ENCODE measurements at places on chromosomes 2 and 18. TPM values are rescaled to one million over a fixed set of nuclear protein-coding genes. Genes with fewer than 3 reads are reported as not detected.

The ABCG8 gene
- total RNA-seq, result not detected

GRCh38 chr18:78703291-78703690, 276.3 kb upstream of the SALL3 start:
- DNase-seq, result no peak

DNA sequence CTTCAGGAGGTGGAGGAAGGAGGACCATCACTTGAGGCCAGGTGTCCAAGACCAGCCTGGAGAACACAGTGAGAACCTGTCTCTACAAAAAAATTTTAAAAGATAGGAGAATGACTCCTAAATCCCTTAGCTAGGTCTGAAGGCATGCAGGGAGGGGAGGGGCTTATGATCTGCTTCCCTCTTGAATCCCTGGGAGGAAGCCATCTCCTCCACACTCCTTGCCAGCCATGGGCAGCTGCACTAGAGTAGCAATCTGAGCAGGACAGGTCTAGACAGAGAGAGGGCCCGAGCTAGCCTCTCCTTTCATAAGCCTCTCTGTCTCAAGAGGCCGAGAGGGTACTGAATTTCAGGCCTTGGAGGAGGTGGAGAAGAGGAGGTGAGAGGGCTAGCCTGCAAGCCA, 42.5 kb downstream of the DAPL1 start:
- DNase-seq, result peak; percentile 20

DNA sequence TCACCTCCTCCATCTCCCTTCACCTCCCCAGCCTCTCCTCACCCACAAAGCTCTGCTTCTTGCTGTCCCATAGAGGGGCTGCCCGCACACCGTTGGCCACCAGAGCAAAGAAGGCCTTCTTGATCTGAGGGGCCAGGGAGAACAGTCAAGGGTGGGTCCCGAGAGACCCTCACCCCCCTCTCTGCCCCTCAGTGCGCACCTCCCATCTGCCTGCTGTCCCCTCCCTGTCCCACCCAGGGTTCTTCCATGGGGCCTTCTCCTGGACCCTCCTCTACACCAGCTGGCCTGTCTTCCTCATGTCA, 3.2 kb downstream of the PRKAG3 start:
- no peak for DNase-seq

Measured in thyroid gland (tissue), 4 donors.